ENCODE measurements at places on chromosomes 11 and 22.

- no peak for DNase-seq
These were observed 51.8 kb downstream of the NCAPD3 start for GRCh38 chr11:134171951-134172350.

DNA sequence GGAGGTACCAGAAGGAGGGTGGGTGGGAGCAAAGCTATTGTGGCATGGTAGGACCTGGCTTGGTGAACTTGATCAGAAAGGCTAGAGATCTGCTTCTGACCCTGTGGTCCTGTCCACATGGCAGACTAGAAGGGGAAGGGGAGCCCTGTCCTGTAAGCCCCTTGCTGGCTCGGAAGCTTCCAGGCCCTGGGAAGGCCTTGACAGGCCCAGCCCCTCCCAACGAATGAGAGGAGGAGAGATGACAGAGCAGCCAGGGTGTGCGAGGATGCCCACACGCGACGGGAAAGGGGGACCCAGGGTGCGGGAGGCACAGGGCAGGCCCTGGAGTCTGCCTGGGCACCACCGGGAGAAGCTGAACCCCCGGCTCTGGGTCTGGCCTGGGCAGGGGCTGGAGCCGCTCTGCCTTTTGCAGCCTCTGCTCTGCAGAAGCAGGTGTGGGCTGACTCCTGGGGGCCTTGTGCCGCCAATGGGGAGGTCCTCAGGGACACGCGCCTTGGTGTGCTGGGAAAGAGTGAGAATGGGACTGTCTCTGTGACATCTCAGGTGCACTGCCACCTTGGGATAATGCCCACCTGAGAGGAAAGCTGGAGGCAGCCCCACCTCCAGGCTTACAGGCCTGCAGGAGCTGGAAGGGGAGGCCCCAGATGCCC lies 1447.5 kb downstream of the BRD1 start:
- DNase-seq, result no peak

- DNase-seq, result no peak
These were observed 52.7 kb upstream of the CCND1 start for GRCh38 chr11:69588270-69588669.

DNA sequence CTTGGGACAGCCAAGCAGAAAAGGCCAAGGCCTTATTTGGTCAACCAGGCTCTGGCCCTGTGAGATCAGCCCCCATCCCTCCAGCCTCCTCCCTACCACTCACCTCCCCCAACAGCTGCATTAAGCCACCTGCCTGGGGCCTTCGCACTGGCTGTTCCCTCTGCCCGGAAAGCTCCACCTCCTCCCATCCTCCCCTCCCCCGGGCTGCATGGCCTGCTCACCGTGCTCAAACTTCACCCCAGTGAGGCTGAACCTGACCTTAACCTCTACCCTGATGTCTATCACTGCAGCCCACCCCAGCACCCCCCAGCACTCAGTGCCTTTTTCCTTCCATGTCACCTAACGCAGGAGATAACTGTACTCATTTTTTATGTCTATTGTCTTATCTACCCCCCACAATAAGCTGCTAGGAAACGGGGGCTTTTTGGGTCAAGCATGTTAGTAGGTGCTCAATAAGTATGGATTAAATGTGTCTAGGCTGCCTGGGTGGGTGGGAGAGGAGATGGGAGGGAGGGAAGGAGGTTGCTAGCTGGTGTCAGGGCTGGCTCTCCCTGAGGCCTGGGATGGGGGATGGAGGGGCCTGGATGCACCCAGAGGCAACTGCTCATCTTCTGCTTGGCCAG lies 912 bp downstream of the PTPRCAP start:
- DNase-seq, result no peak

DNA sequence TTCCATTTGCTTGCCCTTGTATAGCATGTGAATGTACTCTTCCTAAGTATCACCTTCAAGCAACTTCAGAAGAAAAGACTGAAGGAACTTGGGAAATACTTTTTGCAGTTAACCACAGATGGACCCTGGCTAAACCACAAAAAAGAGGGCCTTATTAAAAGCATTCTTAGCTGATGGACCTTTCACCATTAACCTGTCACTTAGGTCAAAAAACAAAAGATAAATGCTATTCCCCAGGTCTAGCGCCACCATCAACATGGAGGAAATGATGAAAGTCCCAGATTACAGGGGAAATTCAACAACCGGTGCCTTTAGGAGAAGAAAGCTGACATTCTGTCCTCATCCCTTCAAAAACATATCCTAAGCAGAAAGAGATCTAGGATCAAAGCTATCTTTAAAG lies 29.5 kb downstream of the STK33 start:
- no peak for DNase-seq

DNA sequence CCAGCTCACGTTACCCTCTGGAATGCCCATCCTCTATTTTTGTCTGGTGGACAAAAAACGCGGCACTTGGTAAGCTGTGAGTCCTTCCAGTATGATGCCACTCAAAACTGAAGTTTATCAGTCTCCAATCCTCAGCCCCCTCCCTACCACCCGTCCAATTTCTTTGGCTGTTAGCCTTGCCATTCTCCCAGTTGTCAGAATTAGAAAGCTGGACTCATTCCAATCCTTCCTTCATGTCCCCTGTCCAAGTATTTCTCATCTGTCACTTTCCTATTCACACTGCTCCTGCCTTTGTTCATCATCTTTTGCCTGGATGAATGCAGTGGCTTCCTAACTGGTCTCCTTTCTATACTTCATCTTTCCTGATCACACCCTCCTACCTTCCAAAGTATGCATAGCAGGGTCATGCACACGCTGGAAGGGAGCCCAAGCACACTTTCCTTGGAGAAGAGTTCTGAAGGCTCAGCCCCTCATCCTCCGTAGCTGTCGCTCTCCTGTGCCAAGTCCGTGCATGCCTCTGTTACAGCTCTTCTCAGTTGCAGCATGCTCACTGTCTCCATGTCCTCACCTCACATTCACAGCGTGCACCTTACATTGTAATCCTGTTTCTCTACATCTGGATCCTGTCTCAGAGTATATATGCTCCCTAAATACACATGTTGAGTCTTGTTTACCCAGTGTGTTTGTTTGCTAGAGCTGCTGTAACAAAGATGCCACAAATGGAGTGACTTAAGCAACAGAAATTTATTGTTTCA lies 19.4 kb downstream of the APLP2 start:
- no peak for DNase-seq
